ENCODE measurements at places on chromosomes 12 and 14.

DNA sequence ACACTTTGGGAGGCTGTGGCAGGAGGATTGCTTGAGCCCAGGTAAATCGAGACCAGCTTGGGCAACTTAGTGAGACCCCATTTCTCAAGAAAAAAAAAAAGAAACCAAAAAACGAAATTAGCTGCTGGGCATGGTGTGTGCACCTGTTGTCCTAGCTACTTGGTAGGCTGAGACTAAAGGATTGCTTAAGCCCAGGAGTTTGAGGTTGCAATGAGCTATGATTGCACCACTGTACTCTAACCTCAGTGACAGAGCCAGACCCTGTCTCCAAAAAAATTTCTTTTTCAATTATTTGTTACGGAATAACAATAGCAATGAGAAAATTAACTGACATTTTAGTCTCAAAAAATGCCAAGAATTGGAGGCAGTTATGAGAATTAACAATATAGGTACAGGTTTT, 128.0 kb downstream of the CCDC91 start:
- no peak for DNase-seq

- DNase-seq: no peak
Measured at GRCh38 chr14:63941023-63941422, 88.2 kb downstream of the SYNE2 start.

DNA sequence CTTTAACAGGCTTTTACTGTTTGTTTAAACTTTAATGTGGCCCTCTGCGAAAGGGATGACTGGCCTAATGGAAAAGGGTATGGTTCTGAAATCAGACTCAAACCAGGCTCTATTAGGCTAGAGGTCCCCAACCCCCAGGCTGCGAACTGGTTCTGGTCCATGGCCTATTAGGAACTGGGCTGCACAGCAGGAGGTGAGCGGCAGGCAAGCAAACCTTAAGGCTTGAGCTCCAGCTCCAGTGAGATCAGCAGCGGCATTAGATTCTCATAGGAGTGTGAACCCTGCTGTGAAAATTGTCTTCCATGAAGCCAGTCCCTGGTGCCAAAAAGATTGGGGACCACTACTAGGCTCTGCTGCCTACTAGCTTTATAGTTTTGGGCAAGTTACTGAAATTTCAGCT, 11.1 kb downstream of the GALNT4 start:
- DNase-seq: no peak

DNA sequence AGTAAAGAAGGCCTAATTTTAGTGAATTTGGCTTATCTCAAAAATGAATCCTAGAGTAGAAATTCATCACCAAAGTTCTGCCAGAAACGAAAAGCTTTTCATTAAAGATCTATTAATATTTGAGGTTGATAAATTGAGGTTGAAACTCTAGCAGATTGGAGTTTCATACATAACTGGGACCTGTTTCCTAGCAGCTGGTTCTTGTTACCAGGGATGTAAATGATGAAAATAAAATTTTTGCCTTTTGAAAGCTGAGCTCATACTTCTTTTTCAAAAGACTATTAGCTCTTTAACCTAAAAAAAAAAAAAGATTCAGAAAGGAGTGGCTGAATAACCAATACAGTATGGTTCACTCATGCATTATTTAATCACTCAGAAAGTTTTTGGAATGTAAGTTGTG, 98.3 kb downstream of the PTGER2 start:
- DNase-seq: no peak

DNA sequence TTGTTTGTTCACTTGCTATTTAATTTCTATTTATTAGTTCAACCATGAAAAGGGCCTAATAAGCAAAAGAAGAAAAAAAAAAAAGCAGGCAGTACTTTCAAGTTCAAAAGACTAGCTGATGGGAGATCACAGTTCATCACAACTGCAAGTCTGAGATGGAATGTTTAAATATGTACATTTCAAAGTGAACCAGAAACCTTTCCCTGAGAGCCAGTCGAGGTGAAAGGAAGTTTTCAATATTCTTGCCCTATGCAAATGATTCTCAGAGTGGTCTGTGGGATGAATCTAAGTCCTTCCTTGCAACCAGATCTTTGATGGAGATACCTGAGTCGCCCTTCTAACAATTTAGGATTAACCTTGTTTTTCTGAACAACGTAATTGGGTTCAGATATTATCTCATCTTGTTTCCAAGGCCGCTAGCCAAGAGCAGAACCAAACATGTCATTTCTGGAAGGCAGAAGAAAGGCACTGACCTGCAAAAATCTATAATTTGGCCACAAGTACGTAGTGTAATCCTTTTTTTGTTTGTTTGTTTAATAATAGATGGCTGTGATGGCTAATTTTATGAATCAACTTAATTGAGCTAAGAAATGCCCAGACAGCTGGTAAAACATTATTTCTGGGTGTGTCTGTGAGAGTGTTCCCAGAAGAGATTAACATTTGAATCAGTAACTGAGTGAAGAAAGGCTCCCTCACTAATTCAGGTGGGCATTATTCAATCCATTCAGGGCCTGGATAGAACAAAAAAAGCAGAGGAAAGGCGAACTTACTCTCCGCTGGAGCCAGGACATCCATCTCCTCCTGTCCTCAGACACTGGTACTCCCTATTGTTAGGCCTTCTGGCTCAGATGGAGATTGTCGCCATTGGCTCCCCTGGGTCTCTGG, 171.1 kb upstream of the TMPO start:
- no peak for DNase-seq

- peak; percentile 82 for DNase-seq
Measured at GRCh38 chr12:95336387-95337067, 118.9 kb downstream of the VEZT start.

- peak; percentile 43 for DNase-seq
Measured at GRCh38 chr14:35553808-35554207, 19.8 kb downstream of the INSM2 start.

GRCh38 chr12:28802706-28803438, 346.2 kb upstream of the FAR2 start:
- DNase-seq: no peak

DNA sequence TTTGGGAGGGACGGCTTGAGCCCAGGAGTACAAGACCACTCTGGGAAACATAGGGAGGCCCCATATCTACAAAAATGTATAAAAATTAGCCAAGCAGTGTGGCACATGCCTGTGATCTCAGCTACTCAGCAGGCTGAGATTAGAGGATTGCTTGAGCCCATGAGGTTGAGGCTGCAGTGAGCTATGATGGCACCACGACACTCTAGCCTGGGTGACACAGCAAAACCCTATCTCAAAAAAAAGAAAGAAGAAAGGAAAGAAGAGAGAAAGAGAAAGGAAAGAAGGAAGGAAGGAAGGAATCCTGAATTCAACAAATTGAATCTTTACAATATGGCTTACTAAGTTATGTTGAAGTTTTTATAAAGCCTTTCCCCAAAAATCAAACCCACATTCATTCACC, 2.1 kb downstream of the KIF21A start:
- DNase-seq: no peak
